ENCODE measurements at places on chromosomes 2 and 18.

- no peak for DNase-seq
Measured at GRCh38 chr2:36455011-36455410, 99.4 kb downstream of the CRIM1 start.

DNA sequence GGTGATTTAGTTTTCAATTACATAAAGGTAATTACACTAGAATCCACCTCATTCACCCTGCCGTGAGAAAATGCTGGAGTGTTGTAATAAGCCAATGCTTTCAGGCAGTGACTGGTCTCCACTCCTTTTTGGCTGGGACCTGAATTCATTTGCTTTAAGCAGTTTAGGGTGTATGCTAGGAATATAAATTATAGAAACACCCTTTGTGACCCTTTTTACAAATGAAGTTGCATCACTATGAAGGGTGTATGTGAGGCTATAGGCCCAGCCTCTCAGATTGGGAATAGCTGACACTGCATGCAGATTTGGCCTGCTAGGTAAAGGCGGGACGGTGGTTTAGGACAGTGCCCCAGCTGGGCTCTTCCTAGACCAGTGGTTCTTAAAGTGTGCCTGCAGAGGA is 50.8 kb upstream of the NFE2L2 start:
- DNase-seq = no peak

DNA sequence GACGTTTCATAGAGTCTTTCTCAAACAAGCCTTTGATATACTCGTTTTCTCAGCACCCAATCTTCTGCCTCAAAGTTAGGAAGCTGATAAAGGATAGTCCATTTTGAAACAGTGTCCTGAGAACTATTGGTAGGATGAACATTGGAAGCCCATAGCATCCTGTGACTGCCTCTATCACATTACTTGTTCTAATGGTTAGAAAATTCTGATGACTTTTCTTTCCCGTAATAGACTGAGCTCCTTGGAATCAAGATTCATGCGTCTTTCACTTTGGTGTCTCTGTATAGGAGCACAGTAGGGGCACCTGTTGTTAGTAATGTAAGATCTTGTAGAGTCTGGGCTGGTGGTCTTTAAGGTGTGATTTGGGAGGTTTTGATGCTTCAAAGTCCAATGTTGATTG is 87.1 kb downstream of the SETBP1 start:
- no peak for DNase-seq

DNA sequence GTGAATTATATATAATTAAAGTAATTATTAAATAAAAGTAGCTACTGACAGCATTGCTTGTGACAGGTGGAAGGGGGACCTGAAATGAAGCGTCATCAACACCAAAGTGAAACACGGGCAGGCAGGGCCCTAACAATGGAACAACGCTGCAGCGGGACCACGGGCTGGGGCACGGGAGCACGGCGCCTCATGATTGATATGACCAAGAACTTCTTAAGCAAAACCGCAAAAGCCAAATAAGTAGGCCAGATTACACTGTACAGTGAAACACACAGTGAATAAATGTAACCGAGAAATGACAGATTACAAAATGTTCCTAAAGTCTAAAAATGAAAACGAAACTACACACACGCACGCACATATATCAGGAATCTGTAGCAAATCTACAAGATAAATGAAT is 81.4 kb downstream of the SNTG2 start:
- no peak for DNase-seq

GRCh38 chr18:21831413-21831831 is 90.8 kb downstream of the MIB1 start:
- DNase-seq = no peak

- no peak for DNase-seq
Measured at GRCh38 chr2:85066874-85067351, 66.3 kb upstream of the TCF7L1 start.

- no peak for DNase-seq
Measured at GRCh38 chr18:10032331-10033015, 118.7 kb downstream of the VAPA start.

DNA sequence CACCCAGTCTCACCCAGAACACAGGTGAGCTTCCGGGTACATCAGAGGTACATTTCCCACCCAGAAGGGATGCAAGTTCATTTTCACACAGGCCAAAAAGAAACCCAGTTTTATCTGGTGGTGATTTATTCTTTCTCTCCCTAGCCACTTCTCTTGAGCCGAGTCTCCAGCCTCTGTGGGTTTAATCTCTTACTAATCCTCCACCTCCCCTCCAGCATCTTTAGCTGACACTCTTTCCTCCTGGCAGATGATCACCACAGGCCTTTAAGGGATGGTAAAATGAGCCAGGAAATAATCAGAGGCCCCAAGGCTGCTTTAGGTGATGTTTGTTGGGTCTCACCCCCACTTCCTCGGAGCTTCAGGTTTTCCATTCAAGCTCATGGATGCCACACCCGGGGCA is 145.7 kb upstream of the DLX2 start:
- DNase-seq = no peak

GRCh38 chr2:36058953-36059352 is 296.6 kb upstream of the CRIM1 start:
- no peak for DNase-seq

- DNase-seq = no peak
Measured at GRCh38 chr2:46286715-46287114, 10.5 kb upstream of the EPAS1 start.

- DNase-seq = no peak
Measured at GRCh38 chr2:9767656-9768281, 75.5 kb upstream of the TAF1B start.

DNA sequence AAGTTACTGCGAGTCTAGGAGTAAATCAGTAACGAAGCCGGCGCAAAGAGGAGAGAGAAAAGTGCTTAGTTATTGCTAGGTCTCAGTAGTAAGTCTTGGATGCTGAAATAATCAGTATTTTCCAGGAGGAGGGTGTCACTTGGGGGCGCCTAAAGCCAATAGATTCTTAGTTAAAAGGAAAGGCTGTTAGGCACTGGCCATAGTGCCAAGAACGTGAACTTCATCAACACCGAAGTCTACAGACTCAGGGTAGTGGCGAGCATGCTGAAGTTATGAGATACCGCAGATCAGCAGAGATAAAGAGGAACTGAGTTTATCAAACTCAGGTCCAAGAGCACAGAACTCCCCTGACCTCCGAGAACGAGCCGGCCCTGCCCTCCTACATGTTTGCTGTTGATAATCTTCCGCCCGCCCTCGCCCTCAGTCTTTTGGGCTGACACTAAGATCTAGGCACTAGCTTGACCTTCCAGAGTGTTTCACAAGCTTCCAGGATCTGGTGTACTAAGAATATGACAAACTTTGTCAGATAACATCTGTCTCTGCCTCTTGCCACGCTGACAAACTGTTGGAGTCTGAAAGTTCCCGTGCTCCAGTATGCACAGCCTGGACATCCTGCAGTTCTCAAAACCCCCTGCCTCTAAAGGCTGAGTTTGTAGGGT is 49.2 kb downstream of the CYB5A start:
- DNase-seq = no peak

GRCh38 chr2:98252038-98252773 is 94.0 kb upstream of the CNGA3 start:
- DNase-seq = no peak

- DNase-seq = no peak
Measured at GRCh38 chr2:232761301-232761907, 15.0 kb downstream of the KCNJ13 start.

DNA sequence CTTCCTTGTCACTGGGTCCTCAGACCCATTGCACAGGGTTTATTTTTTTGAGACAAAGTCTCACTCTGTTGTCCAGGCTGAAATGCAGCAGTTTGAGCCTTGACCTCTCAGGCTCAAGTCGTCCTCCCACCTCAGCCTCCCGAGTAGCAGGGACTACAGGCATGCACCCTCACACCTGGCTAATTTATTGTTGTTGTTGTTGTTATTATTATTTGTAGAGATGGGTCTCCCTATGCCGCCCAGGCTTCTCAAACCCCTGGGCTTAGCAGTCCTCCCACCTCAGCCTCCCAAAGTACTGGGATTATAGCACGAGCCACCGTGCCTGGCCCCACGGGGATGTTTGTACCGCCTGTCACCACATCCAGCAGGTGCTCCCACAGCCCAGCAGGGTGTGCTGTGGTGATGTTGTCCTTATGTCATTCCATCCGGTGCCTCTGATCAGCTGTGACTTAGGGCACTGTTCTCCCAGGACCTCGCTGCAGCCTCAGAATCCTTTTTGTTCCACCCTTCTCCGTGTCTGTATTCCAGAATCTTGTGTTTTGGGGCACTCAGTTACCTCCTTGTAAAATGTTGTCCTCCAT is 182.3 kb downstream of the INO80D start:
- DNase-seq = no peak

DNA sequence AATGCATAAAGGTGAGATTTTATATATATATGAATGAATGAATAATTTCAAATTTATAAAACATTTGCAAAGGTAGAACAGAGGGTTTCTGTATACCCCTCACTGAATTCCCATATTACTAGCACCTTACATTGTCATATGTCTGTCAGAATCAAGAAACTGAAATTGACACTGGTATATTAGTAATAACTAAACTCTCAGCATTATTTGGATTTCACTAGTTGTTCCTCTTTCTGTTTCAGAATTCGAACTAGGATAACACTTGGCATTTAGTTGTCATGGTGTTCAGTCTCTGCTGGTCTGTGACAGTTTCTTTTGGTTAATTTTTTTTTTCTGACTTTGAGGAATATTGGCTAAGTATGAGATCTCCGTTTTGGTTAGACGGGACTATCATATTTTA is 275.9 kb downstream of the DCC start:
- no peak for DNase-seq

- DNase-seq = no peak
Measured at GRCh38 chr18:63346031-63346430, 21.0 kb downstream of the KDSR start.

DNA sequence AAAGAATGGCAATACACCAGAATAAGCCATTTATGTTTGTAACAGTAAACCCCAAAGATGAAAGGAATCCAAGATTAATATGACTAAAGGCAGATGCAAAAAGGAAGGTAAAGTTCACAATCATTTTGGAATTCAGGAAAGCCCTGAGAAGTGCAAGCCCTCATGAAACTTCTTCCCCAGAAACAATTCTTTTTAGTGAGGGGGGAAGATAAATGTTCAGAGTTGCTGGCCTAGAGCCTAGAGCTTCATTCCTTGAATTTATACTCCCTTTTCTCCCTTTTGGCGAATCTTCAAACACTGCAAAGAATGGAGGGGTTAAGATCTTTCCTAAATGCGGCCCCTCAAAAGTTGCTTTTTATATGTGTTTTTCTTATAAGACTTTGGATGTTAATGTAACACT is 368.8 kb downstream of the MEIS1 start:
- no peak for DNase-seq

DNA sequence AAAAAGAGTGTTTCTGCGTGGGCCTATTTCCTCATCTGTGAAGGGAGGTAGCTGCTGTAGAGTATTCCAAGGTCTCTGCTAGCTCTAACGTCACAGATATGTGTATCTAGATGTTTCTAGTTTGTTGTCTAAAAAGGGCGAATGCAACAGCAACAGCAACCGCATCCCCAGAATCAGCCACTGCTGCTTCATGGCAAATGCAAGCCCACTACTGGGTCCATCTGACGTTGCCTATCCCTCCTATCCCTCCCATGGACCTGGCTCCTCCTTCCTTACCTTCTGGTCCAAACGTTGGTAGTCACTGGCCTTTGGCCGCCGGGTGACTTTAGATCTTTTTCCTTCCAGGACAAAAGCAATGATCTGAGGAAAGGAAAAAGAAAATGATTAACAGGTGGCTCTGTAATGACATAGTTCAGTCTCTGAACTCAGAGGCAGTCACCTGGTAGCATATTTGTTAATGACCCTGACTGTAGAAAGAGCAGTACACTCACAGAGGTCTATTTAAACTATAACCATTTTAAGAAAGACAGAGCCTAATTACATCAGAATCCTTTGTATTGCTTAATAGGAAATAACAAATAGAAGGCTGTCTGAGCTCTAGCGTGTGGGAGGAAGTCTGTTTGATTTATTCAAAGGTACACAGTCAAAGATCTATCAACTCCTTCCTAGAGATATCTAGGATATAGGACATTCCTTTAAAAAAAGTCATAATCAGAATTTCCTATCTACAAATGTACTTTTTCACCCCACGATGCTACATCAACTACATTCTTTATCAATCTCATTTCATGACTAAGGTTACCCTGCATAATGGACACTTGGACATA is 2.9 kb downstream of the TGOLN2 start:
- DNase-seq = no peak

- DNase-seq = no peak
Measured at GRCh38 chr2:222884114-222884771, 23.4 kb downstream of the ACSL3 start.

GRCh38 chr2:28356095-28356911 is 36.4 kb upstream of the FOSL2 start:
- DNase-seq = no peak

DNA sequence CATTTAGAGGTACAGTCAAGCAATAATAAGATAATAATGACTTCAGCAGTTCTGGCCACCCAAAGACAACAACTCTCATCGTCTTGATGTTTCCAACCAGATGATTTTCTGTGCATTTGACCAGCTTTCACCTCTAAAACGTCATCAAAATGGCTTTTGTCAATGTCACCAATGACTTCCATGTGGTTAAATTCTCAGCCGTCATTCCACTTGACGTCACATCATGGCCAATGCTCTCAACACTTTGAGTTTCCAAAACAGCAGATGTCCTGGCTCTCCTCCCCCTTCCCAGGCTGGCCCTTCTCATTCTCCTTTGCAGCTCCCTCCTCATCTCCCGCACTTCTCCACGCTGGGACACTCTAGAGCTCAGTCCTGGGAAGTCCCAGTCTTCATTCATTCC is 258.3 kb downstream of the BCL2 start:
- no peak for DNase-seq

Measured in cortex of kidney (tissue), 1 donor.